SHP77 (cell line): ENCODE measurements at places on chromosomes 13 and 19.

DNA sequence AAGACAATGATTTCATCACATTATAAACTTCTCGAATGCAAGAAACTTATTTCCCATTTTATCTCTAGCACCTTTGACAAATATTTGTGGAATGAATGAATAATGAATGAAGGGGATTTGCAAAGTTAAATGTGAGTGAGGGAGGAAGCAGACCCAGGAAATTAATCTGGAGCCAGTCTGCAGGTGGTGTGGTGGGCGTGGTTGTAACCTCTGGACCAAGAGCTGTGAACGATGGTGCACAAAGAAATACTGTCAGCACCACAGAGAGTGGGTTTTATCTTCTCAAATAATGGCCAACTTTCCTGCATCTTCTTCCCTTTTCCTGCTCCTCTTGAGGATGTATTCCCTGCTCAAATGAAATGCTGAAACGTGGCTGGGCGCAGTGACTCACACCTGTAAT, 11.0 kb upstream of the ZNF792 start:
- DNase-seq = no peak

DNA sequence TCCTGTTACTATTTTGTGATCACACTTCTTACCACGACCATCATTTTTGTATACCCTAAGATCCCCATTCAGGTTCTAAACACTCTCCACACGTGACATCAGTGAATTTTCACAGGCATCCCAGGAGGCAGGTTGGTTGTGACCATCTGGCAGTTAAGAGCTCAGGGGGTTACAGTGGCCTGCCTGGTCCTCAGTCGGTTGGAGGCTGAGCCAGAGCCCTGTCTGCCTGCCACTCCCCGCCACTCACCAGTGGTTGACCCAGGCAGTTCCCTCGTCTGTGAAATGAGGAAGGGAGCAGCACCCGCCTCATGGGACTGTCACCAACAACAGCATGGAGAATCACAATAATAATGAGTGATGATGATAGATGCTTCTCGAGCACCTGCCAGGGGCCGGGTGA, 36.4 kb upstream of the EHD2 start:
- DNase-seq = no peak

DNA sequence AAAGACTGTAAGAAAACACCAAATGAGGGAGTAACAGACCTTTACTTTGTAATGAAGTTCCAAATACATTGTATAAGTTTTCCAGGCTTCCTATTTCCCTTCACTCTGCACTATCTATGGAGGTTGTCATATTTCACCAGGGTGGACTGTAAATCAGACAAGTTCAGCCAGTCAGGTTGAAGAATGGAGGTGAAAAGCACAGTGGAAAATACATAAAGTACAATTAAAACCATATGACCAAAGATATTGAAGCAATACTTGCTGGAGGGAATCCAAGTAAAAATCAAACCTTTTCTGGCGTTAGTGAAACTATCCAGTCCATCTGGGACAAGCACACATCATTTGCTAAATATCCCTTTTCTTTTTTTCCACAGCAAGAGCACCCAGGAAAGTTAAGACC, 3.2 kb downstream of the LHFPL6 start:
- DNase-seq = no peak

DNA sequence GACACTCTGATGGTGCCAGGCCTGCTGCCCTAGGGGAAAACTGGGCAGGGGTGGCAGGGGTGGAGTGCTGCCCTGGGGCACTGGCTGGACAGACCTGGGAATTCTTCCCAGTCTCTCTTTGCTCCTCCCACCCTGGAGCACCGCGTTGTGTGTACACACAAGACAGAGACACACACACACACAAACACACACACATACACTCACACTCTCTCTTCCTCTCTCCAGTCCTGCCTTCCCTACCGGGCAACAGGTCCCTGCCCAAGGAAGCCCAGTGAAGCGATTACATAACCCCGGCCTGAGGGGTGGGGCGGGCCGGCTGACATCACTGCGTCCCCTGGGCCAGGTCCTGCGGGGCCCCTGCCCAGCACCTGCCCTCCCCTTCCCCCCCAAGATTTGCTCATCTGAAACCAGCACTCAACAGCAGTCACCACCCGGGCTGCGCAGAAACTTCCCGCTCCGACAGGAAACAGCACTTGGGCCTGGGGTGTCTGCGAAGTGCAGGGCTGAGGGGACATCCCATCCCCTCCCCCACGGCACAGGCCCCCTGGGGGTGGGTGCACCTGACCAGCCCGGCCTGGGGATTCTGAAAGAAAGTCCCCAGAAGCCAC, 1.2 kb downstream of the MKNK2 start:
- DNase-seq = peak; percentile 46

DNA sequence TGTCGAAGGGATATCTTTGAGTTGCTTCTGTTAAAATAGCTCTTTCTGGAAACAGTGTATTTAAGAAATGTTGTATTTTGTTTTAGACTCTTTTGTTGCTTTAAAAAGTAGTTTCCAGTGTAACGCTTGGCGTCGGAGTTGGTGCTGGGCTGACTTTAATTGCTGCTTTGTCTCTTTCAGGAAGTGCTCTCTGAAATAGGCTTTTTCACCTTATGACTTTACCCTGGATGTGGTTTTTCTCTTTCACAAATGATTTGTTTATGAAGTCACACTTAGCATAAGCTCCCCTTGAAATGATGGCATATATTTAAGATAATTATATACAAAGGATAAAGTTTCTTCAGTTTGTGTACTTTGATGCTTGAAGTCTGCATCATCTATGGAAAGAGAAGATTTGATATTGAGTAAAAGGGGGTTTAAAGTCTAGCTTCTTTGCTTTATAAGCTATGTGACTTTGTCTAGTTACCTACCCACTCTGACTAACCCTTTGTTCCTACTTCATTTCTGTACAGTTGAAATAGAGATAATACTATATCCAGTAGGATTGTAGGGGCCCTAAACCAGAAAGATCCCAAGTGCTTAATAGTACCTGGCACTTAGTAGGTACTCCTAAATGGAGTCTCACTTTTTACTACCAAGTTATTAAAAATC, at the start of gene GPR18:
TSS of gene GPR18 (minus strand) at position 170 of the 651 bp plus-strand sequence. CDS start 2,507 bp downstream, outside the sequence.
- DNase-seq = no peak

DNA sequence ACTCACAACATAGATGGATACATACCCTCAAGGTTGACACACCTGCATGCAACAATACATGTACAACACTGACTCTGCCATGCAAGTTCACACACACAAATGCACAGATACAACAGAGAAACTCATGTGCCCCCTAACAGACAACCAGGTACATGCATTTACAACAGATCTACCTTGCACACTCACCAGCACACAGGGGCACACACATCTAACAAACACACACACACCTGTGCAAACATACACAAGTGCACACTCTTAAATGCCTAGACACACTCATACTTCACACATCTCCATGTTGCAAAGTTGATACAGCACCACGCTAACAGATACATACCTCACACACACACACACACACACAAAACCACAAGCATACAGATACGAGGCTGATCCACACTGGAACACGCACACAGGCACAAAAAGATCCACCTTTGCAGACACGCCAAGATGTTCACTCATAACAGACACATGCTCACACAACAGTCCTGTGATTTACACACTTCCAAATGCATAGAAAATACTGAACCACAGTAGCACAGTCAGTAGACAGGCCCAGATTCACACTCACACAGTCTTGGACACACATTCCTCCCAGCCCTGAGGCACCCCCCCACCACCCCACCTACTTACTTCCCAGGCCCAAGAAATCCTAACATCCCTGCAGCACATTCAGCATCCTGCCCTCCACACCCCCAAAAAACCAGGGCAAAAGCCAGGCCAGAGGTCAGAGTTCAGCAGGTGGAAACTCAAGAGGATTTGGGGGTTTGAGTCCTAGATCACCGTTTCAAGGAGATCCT, 1.4 kb downstream of the LRFN1 start:
- no peak for DNase-seq

GRCh38 chr19:1567116-1567847, 843 bp downstream of the MEX3D start:
- DNase-seq = no peak

DNA sequence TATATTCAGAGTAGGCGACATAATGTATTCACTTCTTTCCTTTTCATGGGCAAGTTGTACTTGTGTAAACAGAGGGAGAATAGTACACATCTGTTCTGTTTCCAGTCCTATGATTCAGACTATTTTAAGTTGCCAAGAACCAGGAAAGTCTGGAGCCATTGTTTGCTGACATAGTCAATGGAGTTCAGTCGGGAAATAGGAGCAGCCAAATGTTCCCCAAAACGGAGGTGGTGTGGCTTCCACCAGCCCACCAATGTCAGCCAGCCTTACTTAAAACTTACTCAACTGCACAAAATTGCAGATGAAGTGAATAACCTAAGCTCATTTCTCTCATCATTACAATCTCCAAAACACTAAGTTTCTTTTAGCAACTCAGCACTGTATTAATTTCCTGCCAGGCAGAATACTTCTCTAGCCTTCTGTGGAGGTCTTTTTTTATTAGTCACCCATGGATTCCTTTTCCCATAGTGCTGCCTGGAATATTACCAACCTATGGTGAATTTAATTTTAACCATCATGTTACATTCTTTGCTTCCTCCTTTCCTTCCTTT, 22.3 kb upstream of the CSNK1A1L start:
- DNase-seq = no peak

DNA sequence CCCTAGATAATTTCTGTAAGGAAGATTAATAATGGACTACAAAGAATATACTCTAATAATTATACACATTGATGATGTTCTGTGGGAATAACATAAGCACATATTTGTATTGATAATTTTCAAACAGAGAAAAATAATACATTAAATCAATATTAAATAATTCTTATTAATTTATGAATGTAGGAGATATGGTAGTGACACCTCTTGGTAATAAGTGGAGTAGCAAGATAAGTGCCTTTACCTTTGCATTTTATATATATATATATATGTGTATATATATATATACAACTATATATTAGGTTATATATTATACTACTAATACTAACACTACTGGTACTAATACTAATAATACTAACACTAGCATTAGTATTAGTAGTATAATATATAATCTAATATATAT, 905.8 kb downstream of the SLITRK1 start:
- no peak for DNase-seq

DNA sequence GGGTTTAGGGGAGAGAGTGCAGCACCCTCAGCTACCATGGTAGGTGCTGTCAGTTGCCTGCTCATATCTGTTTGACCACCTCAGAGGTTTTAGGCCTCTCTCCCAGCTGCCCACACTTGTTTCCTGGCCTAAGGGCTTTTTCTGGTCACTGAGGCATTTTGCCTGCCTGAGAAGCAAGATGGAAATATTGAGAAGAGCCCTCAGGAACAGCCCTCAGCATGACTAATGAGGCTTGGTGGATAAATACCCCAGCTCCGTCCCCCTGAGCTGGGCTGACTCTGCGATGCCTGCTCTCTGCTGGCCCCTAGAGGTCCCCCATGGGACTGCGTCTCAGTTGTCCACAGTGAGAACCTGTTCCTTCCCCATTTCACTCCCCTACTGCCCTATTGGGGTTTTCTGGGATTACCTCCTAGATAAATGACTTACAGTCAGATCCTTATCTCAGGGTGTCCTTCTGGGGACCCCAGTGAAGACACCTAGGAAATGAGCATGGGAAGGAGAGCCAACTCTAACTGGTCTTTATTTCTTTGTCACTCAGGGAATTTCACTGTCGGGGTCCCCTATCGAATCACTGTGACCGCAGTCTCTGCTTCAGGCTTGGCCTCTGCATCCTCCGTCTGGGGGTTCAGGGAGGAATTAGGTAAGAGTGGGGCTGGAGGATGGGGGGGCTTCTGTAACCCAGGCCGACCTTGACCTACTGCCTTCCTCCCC, 13.3 kb downstream of the PALM3 start:
- DNase-seq = peak; percentile 26

DNA sequence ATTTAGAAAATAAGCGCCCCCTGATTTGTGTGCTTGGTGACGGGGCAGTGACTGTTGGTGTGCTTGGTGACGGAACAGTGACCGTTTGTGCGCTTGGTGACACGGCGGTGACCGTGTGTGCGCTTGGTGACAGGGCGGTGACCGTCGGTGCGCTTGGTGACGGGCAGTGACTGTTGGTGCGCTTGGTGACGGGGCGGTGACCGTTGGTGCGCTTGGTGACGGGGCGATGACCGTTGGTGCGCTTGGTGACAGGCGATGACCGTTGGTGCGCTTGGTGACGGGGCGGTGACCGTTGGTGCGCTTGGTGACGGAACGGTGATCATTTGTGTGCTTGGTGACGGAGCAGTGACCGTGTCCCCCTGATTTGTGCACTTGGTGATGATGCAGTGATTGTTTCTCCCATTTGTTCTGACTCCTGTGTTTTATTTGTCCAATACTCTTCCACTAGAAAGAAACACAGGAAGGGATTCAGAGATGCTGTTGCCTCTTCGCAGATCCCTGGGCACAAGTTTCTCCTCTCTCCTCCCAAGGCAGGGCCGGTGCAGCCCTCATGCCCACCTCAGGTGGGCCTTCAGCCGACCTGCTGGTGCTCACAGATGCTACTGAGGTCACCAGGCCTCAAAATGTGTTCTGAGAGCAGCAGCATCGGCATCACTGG, 128.3 kb downstream of the ATP11A start:
- DNase-seq = no peak

DNA sequence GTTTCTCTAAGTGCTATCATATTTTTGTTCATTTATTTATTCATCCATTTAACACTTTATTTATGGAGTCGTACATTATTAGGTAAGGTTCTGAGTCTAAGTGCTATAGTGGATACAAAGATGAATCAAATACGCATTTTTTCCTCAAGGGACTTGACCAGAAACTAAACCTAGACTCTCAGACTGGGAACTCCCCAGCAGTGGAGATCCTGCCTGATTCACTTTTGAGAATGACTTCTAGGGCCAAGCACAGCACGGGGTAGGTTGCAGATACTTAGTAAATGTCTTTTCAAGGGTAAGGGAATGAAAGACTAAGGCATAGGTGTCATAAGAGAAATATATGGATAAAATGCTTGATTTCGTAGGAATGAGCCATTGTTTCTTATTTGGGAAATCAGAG, 7.2 kb downstream of the DNAJC15 start:
- DNase-seq = no peak

- peak; percentile 89 for DNase-seq
Observed at GRCh38 chr19:38229585-38230073, 5.6 kb upstream of the DPF1 start.

DNA sequence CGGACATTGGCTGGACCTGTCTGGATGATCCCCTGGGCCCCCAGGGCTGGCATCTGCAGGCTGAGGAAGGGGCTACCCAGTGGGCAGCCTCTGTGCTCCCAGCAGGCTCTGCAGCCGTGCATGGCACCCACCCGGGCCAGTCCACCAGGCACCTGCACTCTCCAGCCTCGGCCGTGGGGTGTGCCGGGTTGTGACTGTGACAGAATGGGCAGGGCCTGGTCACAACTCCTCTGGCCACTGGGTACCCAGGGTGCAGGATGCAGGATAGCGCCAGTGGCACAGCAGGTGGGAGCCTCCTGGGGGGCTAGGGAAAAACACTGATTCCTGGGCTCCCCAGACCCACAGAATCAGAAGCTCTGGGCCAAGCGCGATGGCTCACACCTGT, 10.0 kb downstream of the PEX11G start:
- no peak for DNase-seq

DNA sequence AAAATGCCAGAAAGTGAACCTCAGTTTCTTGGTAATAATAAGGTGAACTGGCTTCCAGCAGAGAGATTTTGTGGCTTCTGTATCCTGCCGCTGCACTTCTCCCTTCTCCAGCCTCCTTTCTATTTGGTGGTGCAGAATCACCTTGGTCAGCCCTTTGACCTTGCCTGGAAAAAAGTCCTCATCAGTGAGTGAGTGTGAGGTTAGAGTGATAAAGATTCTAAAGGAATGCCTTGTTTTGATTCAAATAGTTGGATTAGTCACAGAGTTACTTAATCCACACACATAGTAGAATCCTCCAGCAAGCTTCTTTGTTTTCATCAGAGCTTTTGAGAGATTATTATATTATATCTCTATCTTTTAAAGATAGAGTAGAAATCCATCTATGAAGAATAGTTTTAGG, 140.9 kb downstream of the KCNRG start:
- no peak for DNase-seq

- no peak for DNase-seq
Observed at GRCh38 chr19:8609279-8610040, 1.1 kb downstream of the ADAMTS10 start.
